ENCODE measurements at places on chromosomes 16 and 17. TPM values are rescaled to one million over a fixed set of nuclear protein-coding genes. Genes with fewer than 3 reads are reported as not detected.

Gene MT4
- total RNA-seq: not detected

Gene PNMT
- total RNA-seq: not detected

Gene ORC6
- total RNA-seq: 13.1 TPM

Gene RAD51D
- total RNA-seq: 9.7 TPM

Gene OR1F1
- not detected for total RNA-seq

Gene PRAC1
- total RNA-seq: not detected

Gene IGF2BP1
- 11.9 TPM for total RNA-seq

Gene SDR42E2
- total RNA-seq: not detected

Gene CACNA1G
- total RNA-seq: under 0.01 TPM

Gene HS3ST6
- not detected for total RNA-seq

Gene PMM2
- total RNA-seq: 36.1 TPM

Gene TP53
- total RNA-seq: 26.4 TPM

Gene MPV17L
- not detected for total RNA-seq

Gene KRT31
- total RNA-seq: not detected

Gene KRTAP17-1
- not detected for total RNA-seq

Gene KRT20
- not detected for total RNA-seq

Gene NPIPA7
- total RNA-seq: not detected

Gene EFNB3
- 0.54 TPM for total RNA-seq

Gene AANAT
- total RNA-seq: not detected

Gene RFWD3
- 27.6 TPM for total RNA-seq

Gene PRSS21
- not detected for total RNA-seq

Gene C17orf50
- total RNA-seq: not detected

Gene ITGAD
- total RNA-seq: not detected

Gene FOXF1
- total RNA-seq: 2.7 TPM

Gene KRTAP4-6
- total RNA-seq: not detected

Gene MPP3
- 5.7 TPM for total RNA-seq

Gene TBC1D26
- not detected for total RNA-seq

Gene CTRB1
- total RNA-seq: not detected

Gene KRTAP4-4
- not detected for total RNA-seq

Gene FA2H
- total RNA-seq: not detected

Gene CCL16
- total RNA-seq: not detected

Gene CCL2
- total RNA-seq: 126 TPM

Gene PMP22
- total RNA-seq: 33.5 TPM

Gene TLCD3B
- not detected for total RNA-seq

Gene SDR42E1
- 0.28 TPM for total RNA-seq

Gene ZFP90
- 22.6 TPM for total RNA-seq

Gene MYLK3
- total RNA-seq: under 0.01 TPM

Gene GRB7
- total RNA-seq: 0.18 TPM

Gene ABCA10
- total RNA-seq: under 0.01 TPM

Gene SLFN14
- not detected for total RNA-seq

Gene CCL4L2
- not detected for total RNA-seq

Gene PPY
- not detected for total RNA-seq

Gene PPP1R27
- total RNA-seq: not detected

Gene SERPINF2
- total RNA-seq: not detected

Gene CCT6B
- 1.7 TPM for total RNA-seq

Gene VPS25
- 71.3 TPM for total RNA-seq

Gene KRT33B
- 0.18 TPM for total RNA-seq

Gene SLC12A3
- not detected for total RNA-seq

Gene SLC5A2
- not detected for total RNA-seq

Gene ZNF624
- 3.8 TPM for total RNA-seq

Gene ASB16
- not detected for total RNA-seq

Gene CCDC200
- not detected for total RNA-seq

Gene KCNJ18
- total RNA-seq: not detected
